Activated T-cell treated with anti-CD3 and anti-CD28 coated beads, Interleukin-2, amount 50 U/mL, for 72 hours (primary cell): ENCODE measurements at places on chromosomes 4 and X. TPM values are rescaled to one million over a fixed set of nuclear protein-coding genes. Genes with fewer than 3 reads are reported as not detected.

- no peak for DNase-seq
- no peaks in the 10 kb centered on the region for H3K36me3 ChIP-seq
- H3K4me1 ChIP-seq, result no peaks in the 10 kb centered on the region
- peaks cover 17% of the 10 kb centered on the region for H3K27me3 ChIP-seq
Measured at GRCh38 chr4:173343832-173344397, 9.8 kb upstream of the HMGB2 start.

DNA sequence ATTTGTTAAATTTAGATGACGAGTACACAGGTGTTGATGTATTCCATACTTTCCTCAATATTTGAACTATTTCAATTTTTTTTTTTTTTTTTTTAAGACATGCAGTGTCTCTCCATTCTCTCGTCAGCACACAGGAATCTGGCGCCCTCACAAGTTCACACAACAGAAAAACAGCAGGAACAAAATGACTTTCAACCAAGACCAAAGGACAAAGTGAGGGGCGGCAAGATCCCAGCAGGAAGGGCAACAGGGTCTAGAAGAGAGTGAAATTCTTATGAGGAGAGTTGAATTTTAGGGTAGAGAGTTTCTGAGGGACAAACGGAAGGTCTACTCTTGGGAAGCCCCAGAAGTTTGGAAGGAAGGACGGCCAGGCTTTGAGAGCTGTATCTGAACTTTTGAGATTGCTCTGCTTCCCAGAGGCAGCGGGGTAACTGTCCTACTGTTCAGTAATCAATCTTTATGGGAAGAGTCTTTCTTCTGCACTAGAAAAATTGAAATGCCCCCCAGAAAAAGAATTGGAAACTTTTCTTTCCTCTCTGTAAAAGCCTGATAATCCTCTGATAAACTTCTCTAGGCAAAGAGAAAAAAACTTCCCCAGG lies 760.2 kb downstream of the RAB28 start:
- H3K36me3 ChIP-seq, result no peaks in the 10 kb centered on the region
- no peak for DNase-seq
- no peaks in the 10 kb centered on the region for H3K4me1 ChIP-seq
- no peak overlapping the region for H3K4me3 ChIP-seq
- H3K27ac ChIP-seq, result no peak overlapping the region

DNA sequence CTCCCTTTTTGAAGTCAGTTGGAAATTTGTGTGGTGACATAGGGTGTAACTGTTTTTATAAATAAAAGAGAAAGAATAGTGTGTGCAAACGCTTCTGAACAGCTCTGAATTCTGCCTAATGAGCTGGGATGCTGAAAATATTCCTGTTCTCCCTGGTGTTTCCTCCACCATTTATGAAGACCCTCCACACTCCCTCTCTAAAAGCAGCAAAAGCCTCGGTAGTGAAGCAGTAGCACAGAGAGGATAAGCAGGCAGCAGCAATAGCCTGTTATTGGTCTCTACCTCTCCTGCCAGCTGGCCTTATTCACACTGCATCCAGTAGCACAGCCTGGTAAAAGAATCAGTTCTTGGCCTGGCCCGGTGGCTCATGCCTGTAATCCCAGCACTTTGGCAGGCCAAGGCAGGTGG lies 406.1 kb downstream of the IQCM start:
- no peaks in the 10 kb centered on the region for H3K27me3 ChIP-seq
- no peak overlapping the region for H3K27ac ChIP-seq
- no peak for DNase-seq
- H3K4me3 ChIP-seq, result no peak overlapping the region
- H3K36me3 ChIP-seq, result no peaks in the 10 kb centered on the region
- H3K4me1 ChIP-seq, result no peaks in the 10 kb centered on the region

- H3K27me3 ChIP-seq, result peaks cover 36% of the 10 kb centered on the region
- H3K36me3 ChIP-seq, result peaks cover 4% of the 10 kb centered on the region
- no peak for DNase-seq
- H3K4me3 ChIP-seq, result no peak overlapping the region
Measured at GRCh38 chrX:13258725-13259124, 61.1 kb downstream of the ATXN3L start.

DNA sequence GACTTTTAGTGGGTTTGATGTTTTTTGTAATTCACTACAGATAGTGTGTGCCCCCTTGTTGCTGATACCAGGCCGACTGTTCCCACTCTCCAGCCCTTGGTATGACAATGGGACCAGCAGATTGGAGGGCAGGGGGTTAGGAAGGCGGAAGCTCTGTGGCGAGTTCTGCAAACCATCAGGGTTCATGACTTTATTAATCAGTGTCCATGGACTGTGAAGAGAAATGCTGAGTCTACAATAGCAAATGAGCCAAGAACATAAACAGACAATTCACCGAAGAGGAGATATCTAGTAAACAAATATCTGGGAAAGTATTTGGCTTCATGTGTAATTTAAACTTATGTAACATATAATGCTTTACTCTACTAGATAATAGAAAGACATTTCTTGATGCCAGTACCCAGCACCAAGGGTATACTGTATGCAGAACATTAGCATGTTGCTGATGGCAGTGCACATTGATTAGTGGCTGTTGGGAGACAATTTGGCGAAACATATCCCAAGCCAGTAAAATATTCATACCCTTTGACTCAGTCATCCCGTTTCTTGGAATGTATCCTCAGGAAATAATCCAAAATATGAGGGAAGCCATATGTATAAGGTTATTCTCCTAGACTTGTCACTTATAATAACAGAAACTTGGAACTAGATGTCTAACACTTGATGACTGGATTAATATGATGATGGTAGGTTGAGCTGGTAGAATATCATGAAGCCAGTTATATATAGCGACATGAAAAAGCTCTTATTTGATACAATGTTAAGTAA lies 169.4 kb downstream of the PTTG2 start:
- no peak for DNase-seq
- peak overlapping the region; percentile 92 for H3K4me3 ChIP-seq
- peaks cover 15% of the 10 kb centered on the region for H3K36me3 ChIP-seq
- H3K4me1 ChIP-seq, result peaks cover 72% of the 10 kb centered on the region

GRCh38 chr4:15901007-15901406 lies 37.5 kb downstream of the FGFBP1 start:
- no peak for DNase-seq
- no peak overlapping the region for H3K27ac ChIP-seq
- no peak overlapping the region for H3K4me3 ChIP-seq
- peaks cover 6% of the 10 kb centered on the region for H3K4me1 ChIP-seq
- peaks cover 48% of the 10 kb centered on the region for H3K27me3 ChIP-seq

DNA sequence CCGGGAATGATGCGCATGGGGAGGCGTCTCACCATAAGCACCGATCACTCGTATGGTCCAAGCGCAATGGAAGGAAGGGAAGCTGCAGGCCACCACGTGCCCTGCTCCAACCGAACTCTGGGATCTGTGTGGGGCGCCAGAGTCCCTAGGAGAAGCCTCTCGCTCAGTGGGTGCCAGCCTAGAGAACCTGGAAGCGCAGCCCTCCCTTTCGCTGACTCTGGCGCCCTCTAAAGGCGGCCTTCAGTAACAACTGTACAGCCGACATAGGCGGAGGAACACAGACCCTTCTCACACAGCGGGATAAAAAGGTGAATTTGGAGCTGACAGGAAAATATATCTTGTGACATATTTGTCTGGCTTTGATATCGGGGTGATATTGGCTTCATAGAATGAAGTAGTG lies 76.0 kb downstream of the INTS6L start:
- no peak overlapping the region for H3K4me3 ChIP-seq
- H3K27ac ChIP-seq, result no peak overlapping the region
- DNase-seq, result peak; percentile 56
- no peaks in the 10 kb centered on the region for H3K36me3 ChIP-seq
- peaks cover 54% of the 10 kb centered on the region for H3K27me3 ChIP-seq
- H3K4me1 ChIP-seq, result peaks cover 4% of the 10 kb centered on the region

- peaks cover 80% of the 10 kb centered on the region for H3K27me3 ChIP-seq
- H3K27ac ChIP-seq, result no peak overlapping the region
- H3K4me3 ChIP-seq, result peak overlapping the region; percentile 78
- no peak for DNase-seq
- H3K36me3 ChIP-seq, result peaks cover 2% of the 10 kb centered on the region
- peaks cover 12% of the 10 kb centered on the region for H3K4me1 ChIP-seq
Measured at GRCh38 chr4:182145334-182145905, 97.8 kb upstream of the TENM3 start.

The SAGE1 gene
- total RNA-seq, result not detected

- no peaks in the 10 kb centered on the region for H3K36me3 ChIP-seq
- no peak overlapping the region for H3K4me3 ChIP-seq
- no peaks in the 10 kb centered on the region for H3K27me3 ChIP-seq
- no peak for DNase-seq
Measured at GRCh38 chr4:104429150-104429741, 65.4 kb downstream of the CXXC4 start.

DNA sequence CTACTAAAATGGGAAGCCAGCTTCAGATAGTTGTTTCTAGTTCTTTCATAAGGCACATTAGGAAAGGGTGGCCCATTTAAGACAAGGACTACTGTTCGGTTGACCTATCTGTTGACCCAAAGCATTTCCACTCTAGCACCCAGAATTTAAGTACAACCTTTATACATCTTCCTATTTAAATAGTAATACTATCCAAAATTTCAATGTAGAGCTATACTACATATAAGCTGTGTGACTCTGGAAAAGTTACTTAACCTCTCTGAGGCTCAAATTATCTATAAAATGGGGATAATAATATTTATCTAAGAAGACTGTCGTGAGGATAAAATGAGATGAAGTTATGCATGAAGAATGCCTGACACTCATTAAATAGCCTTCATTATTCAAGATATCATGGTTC lies 82.0 kb upstream of the TMEM164 start:
- H3K27me3 ChIP-seq, result peaks cover 32% of the 10 kb centered on the region
- no peak for DNase-seq
- no peaks in the 10 kb centered on the region for H3K36me3 ChIP-seq
- H3K4me3 ChIP-seq, result no peak overlapping the region
- no peaks in the 10 kb centered on the region for H3K4me1 ChIP-seq

GRCh38 chr4:119080721-119081541 lies 54.7 kb upstream of the MYOZ2 start:
- H3K4me3 ChIP-seq, result no peak overlapping the region
- no peaks in the 10 kb centered on the region for H3K36me3 ChIP-seq
- H3K27ac ChIP-seq, result no peak overlapping the region
- DNase-seq, result no peak
- H3K27me3 ChIP-seq, result no peaks in the 10 kb centered on the region

GRCh38 chr4:185011408-185011807 lies 6.9 kb upstream of the HELT start:
- peaks cover 11% of the 10 kb centered on the region for H3K4me1 ChIP-seq
- peaks cover 75% of the 10 kb centered on the region for H3K27me3 ChIP-seq
- no peak overlapping the region for H3K4me3 ChIP-seq
- peak; percentile 22 for DNase-seq

DNA sequence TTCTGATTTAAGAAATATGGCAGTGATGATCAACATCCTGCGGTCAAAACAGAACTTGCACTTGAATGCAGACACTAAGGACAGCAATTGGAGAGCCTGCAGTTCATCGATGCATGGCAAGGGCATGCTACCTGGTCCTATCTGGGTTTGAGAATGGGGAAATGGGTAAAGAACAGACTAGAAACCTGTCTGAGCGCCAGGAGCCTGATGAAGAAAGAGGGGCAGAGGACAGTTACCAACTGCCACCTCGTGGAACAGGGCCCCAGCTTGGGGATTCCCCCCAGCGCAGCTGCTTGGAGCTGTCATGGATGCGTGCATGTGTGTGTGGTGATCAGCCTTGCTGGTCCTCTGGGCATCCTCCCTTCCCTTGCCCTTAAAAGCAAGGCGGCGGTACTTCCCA lies 30.2 kb upstream of the NKRF start:
- H3K27me3 ChIP-seq, result no peaks in the 10 kb centered on the region
- no peak overlapping the region for H3K4me3 ChIP-seq
- H3K36me3 ChIP-seq, result peaks cover 28% of the 10 kb centered on the region
- H3K4me1 ChIP-seq, result peaks cover 28% of the 10 kb centered on the region
- DNase-seq, result no peak
- H3K27ac ChIP-seq, result peak overlapping the region; percentile 20

GRCh38 chr4:6961496-6962210 lies 52.0 kb downstream of the TBC1D14 start:
- no peak overlapping the region for H3K27ac ChIP-seq
- no peaks in the 10 kb centered on the region for H3K27me3 ChIP-seq
- DNase-seq, result no peak
- no peak overlapping the region for H3K4me3 ChIP-seq
- no peaks in the 10 kb centered on the region for H3K36me3 ChIP-seq

DNA sequence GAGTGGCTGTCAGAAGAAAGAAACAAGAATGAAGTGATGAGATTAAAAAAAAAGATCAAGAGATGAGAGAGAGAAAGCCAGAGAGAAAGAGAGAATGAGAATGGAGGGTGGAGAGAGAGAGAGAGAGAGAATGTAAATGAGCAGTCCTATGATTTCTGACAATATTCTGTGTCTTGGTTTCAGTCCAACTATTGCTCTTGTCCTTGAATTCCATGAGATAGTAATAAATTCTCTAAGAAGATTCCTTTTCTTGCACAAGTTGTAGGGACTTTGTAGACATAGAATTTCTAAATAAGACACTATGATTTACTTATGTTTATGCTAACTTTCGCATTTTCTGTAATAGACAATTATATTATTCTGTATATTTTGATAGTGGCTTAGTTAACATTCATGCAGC lies 149.6 kb upstream of the CTSO start:
- no peak for DNase-seq
- no peaks in the 10 kb centered on the region for H3K27me3 ChIP-seq
- no peaks in the 10 kb centered on the region for H3K4me1 ChIP-seq
- no peaks in the 10 kb centered on the region for H3K36me3 ChIP-seq
- no peak overlapping the region for H3K27ac ChIP-seq
